Non-pigmented ciliary epithelial cell (primary cell): ENCODE measurements at places on chromosomes 5 and 9.

- no peak for DNase-seq
Measured at GRCh38 chr9:23702311-23702922, 123.6 kb downstream of the ELAVL2 start.

- no peak for DNase-seq
Measured at GRCh38 chr5:44183753-44184152, 205.5 kb downstream of the FGF10 start.

GRCh38 chr9:94936419-94936818, 209.9 kb downstream of the AOPEP start:
- no peak for DNase-seq

- DNase-seq: no peak
Measured at GRCh38 chr5:74295676-74296075, 344.9 kb downstream of the ENC1 start.

DNA sequence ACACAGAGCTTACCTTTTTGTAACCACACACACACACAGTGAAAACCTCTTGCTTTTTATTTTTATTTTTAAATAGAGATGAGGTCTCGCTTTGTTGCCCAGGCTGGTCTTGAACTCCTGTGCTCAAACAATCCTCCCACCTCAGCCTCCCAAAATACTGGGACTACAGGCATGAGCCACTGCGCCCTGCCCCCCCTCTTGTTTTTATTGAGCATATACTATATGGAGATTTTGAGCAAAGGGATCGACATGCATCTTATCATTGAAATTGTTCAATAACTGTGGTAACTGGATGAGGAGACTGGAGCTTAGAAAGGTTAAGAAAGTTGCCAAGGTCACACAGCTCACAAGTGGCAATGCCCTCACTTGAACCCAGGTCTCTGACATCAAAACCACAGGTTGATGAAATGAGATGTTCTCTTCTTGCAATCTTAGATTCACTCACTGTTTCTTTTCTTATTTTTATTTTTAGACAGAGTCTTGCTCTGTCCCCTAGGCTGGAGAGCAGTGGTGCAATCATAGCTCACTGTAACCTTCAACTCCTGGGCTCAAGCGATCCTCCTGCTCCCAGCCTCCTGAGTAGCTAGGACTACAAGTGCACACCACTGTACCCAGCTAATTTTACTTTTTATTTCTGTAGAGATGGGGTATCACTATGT, 26.8 kb upstream of the STXBP1 start:
- no peak for DNase-seq

GRCh38 chr5:39453606-39454005, 28.8 kb upstream of the DAB2 start:
- DNase-seq: no peak

GRCh38 chr5:168172760-168173223, 118.7 kb upstream of the WWC1 start:
- DNase-seq: no peak

- DNase-seq: no peak
Measured at GRCh38 chr9:2110036-2110435, 94.9 kb downstream of the SMARCA2 start.

DNA sequence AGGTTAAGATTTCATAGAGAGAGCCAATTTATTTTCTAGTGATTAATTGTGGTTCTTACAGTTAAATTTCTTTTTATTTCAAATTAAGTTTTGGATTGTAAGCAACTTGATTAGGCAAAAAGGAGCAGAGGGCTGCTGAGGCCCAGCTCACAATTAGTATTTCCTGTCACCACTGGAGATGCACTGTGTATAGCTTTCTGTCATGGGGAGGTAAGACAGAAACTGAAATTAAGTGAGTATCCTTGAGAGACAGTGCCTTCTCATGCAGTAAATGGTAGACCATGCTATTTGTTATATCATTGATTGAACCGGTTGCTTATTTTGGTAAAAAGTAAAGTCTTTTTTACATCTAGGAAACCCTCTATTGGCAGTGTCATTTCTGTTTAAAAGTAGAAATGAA, 190.7 kb downstream of the CCDC171 start:
- no peak for DNase-seq

DNA sequence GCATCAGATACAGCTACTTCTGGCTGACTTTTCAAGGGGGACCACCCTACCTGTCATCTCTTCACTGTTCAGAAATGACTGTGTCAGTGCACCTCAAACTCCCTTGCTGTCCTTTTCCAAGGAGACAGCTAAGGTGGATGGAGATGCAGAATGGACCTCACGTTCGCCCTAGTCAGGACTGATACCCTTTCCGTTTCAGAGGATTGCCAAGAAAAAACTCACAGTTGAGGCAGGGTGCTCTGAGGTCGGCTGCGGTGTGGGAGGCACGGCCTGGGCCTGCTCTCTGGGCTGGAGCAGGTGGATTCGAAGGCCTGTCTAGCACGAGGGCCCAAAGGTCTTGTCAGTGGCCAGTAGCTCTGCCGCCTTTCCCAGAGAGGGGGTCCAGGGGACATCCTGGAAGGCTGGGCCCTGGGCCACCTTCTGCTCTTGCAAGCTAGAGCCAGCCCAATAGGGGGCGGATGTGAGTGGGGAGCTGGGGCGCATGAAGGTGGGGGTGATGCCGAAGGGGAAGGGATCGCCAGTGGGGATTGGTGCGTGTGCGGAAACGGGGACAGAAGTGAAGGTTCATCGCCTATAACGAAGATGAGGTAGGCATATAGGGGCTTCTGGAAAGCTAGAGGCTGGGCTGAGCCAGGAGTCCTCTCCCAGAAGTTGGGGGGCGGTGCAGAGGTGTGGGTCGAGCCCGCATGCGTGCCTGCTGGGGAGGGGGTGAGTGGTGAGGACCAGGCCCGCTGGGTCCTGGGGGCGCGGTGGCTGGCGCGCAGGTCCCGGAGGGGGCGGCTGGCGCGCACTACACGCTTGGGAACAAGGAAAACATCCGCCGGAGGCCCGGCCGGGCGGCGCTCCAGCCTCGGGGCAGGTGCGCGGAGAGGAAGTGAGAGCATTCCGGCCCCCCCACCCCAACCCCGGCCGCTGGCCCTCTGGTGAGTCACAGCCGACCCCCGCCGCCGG, 2.5 kb upstream of the MSMP start:
- no peak for DNase-seq

DNA sequence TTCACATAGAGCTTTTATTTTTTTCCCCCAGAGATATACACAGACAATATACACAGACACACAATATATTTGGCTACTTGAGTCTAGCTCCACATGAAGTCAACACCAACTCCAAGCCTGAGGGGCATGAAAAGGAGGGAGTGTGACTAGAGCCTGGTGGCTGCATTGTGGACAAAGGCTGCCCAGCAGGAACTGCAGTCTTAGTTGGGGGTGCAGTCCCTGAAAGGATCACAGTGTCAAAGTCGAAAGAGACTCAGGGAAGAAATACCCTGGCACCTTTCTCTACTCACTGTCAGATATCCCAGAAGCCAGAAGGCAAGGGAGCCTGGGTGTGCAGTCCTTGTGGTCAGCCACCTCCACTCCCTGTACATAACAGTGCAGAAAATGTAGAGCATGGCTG, 231.6 kb upstream of the RPS23 start:
- no peak for DNase-seq

- DNase-seq: peak; percentile 97
Measured at GRCh38 chr5:127088251-127088650, 14.9 kb upstream of the C5orf63 start.

DNA sequence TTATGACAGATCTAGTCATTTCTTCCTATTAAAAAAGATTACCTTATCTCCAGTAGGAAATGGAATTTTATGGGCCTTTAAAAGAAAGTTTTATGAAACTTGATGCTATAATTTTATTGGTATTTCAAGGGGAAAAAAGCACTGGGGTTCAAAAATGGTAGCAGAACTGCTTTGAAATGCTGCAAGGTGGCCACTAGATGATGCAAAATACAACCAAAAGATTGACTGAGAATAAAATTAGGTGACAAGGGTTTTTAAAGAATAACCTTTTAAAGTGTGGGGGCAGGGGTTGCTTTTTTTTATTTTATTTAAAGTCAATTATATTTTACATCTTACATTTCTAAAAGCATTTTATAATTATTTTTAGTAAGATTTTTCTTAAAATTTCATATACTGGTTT, 61.7 kb downstream of the KLF9 start:
- no peak for DNase-seq

GRCh38 chr5:127076315-127077129, 3.2 kb upstream of the C5orf63 start:
- no peak for DNase-seq

- DNase-seq: no peak
Measured at GRCh38 chr5:39657943-39658342, 233.2 kb upstream of the DAB2 start.

DNA sequence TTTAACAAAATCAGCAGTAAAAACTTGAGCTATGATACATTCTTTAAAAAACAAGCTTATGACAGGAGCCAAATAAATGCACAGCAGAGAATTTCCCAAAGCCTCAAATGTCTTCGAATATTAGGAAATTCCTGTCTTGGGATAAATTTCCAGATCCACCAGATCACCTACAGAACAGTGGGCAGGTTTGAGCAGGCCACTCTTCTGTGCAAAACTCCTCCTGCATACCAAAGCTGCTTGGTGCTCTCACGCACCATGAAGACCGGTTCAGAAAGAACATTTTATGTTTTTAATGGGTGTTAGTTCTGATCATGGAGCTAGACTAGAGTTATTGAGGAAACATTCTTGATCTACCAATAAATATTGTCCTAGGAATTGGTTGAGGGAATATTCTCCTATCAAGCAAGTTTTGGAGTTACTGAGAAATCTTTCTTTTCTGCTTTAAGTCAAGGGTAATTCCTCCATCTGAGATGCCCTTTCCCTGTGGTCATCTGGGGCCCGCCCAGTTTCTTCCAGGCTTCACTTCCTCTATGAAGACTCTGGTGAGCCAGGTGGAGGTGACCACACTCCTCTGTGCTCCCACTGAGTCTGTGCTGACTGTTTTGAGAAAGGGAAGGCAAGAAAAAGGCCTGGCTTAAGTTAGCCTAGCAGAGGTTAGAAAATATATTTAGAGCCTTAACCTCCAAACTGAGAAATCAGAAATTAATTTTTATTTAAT, 17.9 kb downstream of the TNFSF15 start:
- DNase-seq: no peak

GRCh38 chr9:108588246-108588645, 267.5 kb downstream of the ACTL7B start:
- DNase-seq: no peak

DNA sequence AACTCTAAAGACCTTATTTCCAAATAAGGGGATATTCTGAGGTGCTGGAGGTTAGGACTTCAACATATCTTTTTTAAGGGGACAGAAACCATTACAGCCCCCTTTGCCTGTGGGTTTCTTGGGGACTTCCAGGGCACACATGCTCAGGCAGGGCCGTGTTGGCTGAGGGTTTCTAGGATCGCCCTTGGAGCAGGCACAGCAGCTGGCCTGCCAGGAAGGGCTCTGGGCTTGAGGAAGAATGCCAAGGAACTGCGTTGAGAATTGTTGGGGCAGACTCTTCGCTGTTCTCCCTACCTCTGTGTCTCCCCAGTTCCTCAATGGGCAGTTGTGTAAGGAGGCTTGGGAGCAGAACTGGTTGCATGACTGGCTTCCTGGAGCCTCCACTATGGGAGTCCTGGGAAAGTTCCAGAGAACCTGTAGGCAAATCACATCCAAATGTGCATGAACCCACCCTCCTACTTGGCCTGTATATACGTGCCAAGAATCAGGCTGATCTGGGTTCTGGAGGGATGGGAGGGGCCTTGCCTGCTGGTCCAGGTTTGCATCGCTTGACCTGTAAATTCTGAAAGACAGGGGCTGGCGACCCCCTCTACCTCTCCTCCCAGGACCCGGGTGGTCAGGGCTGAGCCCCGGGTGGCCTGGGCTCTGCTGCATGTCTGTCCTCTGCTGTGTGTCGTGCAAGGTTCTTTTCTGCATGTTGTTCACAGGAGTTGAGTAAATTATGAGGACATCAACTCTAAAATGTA, 65.5 kb downstream of the HSPA4 start:
- no peak for DNase-seq

DNA sequence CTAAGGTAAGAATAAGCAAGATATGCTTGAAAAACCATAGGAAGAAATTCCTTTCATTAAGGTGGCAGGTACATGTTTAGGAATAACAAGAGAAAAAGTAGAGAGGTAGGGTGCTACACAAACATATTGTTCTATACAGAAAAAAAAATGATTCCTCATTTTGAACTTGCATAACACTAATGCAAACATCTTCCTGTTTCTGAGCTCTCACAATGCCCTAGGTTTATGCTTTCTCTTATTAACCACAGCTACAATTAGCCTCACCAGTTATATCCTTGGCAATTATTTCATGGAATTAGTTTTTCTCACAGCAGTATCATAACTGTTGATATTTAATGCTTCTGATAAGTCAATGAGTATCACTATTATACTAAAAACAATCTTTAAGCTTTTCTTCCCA, 20.7 kb downstream of the CEMIP2 start:
- no peak for DNase-seq

GRCh38 chr9:133251773-133252172, 23.2 kb downstream of the ABO start:
- no peak for DNase-seq

- DNase-seq: no peak
Measured at GRCh38 chr5:90406466-90406865, 3.1 kb downstream of the CETN3 start.

DNA sequence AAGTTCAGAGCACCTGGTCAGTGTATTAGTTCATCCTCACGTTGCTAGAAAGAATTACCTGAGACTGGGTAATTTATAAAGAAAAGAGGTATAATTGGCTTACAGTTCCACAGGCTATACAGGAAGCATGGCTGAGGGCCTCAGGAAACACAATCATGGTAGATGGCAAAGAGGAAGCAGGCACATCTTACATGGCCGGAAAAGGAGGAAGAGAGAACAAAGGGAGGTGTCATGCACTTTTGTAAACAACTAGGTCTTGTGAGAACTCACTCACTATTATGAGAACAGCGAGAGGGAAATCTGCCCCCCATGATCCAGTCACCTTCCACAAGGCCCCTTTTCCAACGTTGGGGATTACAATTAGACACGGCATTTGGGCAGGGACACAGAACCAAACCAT, 28.8 kb upstream of the CAVIN4 start:
- DNase-seq: no peak

- no peak for DNase-seq
Measured at GRCh38 chr5:116444373-116445295, 130.0 kb downstream of the SEMA6A start.

DNA sequence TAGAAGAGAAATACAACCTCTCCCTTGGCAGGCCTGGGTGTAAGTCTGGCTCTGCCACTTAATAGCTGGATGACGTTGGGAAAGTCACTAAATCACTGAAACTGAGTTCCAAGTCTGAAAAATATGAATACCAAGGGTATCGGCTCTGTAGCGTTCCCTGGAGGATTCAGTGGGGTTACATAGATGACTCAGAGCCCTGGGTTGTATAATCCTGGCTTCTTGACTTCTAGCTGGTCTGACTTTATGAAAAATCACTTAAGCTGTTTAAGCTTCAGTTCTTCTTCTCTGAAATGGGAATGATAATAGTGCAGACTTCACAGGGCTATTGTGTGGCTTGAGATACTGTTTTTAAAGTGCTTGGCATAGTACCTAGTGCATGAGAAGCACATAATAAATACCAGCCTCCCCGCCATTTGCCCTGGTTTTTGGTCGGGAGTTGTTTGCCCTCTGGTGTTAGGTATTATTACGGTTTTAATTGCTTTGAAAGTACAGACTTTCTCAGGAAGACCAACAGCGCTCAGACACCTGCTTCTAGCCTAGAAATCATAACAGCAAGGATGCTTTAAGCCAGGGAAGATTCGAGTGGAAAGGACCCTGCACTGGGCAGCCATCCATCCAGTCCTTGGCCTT, 43.0 kb downstream of the CYFIP2 start:
- DNase-seq: no peak

- no peak for DNase-seq
Measured at GRCh38 chr5:72599065-72599433, 91.8 kb upstream of the ZNF366 start.

GRCh38 chr5:173178369-173178910, 34.1 kb downstream of the BNIP1 start:
- no peak for DNase-seq
